ENCODE measurements at places on chromosomes 13 and 19.

GRCh38 chr19:6057651-6058517 is 52.4 kb downstream of the RFX2 start:
- DNase-seq: no peak

DNA sequence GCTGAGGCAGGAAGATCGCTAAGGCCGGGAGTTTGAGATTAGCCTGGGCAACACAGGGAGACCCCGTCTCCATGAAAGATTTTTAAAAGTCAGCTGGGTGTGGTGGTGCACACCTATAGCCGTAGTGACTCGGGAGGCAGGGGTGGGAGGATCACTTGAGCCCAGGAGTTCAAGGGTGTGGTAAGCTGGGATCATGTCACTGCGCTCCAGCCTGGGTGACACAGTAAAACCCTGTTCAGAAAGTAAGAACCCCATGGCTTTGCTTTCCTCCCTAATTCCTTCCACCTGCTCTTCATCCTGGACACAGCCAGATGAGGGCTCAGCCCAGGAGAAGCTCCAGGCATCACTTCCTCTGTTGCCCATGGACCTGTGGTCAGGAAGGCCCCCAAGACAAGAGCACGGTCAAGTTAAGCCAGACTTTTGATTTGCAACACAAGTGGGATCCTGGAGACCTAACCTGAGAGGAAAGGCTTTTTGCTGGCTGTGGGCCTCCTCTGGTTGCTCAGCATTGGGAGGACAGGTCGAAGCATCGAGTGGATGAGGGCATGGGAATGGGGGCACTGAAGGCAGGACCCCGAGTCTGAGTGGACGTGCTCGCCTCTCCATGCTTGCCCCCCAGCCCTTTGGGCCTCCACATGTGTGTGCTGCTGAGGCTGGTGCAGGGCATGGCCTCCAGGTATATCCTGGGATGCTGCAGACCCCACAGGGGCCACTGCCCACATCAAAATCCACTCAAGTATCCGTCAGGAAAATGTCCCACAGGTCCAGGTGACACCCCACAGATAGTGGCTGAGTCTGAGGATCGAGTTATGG is 25.4 kb downstream of the TUBA3C start:
- DNase-seq: no peak

DNA sequence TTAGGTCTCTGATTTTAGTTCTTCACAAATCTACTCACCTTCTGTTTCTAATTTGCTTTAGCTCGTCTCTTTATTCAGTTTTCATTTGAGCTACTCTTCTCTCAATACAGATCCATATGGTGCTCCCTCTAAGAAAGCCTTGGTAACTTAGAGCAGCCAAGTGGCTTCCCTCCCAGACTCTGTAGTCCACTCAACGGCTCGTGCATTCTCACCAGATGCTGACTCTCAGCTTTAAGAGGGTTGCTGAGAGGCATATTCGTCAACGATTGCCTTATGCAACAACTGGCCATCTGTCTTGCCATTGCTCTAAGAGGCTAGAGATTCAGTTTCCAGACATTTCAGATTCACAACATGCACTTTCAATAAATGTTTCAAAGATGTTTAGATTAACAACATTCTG is 785.8 kb upstream of the SLC10A2 start:
- DNase-seq: no peak

DNA sequence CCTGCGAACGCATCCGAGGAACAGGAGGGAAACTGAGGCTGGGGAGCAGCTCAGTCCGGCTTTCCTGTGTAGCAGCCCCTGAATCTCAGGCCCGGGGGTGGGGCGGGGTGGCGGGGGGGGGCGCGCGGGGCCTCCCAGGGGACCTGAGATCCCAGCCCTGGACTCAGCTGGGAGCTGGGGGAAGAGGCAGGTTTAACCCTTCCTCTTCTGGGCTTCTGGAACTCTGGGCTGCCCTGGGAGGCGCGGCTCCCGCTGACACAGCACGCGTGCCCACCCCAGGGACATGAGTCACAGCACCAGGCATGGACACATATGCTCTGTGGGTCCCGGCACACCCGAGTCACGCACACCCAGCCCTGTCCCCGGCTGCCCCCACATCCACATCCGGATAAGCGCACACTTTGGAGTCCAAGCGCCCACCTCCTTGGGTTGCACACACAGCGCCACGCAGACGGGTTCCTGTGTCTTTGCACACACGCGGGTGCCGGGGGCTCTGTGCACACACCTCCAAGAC is 3.5 kb upstream of the CIRBP start:
- no peak for DNase-seq

GRCh38 chr19:18796239-18796638 is 5.1 kb upstream of the COMP start:
- DNase-seq: no peak

DNA sequence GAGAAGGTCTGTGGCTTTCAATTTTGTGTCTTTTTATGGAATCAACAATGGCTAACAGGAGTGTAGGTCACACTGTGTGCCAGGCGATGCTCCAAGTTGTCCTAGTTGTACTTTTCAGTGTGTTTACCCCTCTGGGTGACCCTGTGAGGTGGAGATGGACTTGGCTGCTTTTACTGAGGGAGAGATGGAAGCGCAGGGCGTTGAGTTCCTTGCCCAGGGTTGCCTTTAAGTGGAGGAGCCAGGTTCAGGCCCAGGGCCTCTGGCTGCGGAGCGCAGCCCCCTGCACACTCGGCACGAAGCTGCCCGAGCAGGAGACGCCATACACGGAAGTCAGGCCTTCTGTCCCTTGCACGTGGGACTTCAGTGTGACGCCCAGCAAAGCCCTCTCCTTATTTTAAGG is 112.8 kb downstream of the RAB20 start:
- DNase-seq: no peak

DNA sequence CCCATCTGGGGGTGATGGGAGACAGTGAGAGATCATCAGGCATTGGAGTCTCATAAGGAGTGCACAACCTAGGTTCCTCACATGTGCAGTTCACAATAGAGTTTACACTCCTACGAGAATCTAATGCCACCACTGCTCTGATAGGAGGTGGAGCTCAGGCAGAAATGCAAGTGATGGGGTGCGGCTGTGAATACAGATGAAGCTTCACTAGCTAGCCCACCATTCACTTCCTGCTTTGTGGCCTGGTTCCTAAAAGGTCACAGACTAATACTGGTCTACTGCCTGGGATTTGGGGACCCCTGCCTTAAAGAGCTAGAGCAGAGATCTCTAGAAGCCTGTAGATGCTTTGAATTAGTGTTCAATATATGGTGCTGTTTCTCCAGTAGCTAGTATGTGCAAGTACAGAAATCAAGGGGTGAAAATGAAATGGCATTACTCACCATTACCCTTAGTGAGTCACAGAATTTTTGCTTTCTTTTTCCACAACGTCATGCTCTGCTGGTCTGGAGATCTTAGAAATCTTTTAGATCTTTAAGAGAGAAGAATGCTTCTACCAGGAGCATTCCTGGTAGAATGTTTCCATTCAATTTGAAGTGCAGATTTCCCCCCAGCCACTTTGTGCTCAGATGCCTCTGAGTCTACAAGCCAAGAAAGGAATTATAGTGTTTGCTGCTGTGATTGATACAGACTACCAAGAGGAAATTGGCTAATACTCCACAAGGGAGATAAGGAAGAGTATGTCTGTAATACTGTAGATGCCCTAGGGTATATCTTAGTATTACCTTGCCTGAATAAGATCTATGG is 2301.2 kb downstream of the PCDH9 start:
- DNase-seq: no peak

DNA sequence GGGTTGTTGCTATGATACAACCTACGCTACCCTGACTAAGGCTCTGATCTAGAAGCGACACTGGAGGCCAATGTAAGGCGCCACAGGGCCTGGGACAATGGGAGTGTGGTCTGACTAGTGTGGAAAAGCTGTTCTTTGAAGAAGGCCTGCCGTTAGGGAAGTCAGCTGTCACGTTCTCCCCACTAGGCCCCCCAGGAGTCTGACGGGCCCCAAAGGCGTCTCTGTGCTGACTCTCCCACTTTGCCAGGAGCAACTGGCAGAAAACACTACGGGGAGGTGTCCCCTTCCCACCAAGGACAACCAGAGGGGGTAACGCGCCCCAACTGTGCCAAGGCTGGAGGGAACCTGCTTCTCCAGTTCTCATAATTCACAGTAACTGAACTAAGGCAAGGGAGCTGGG is 25.3 kb upstream of the EIF3G start:
- DNase-seq: no peak

- DNase-seq: no peak
Measured at GRCh38 chr19:54600212-54600611, 6.8 kb downstream of the LILRA1 start.

- DNase-seq: no peak
Measured at GRCh38 chr13:54394908-54395307, 1366.3 kb downstream of the OLFM4 start.

DNA sequence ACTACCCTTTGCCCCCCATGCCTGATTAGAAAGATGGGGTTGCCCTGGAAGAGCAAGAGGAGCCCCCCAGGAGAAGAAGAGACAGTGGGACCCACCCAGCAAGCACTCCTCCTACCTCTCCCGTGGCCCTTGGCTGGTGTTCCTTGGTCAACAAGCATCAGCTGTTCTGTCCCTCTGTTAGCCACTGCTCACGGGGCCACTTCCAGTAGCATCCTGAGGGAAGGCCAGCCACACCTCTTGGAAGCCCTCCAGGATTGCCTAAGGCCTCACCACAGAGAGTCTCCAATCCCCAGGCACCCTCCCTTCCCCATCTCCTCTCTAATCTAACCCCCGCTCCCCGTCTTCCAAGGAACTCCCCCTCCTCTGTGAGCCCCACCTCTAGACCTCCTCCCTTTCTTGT is 15.1 kb upstream of the DPP9 start:
- no peak for DNase-seq

DNA sequence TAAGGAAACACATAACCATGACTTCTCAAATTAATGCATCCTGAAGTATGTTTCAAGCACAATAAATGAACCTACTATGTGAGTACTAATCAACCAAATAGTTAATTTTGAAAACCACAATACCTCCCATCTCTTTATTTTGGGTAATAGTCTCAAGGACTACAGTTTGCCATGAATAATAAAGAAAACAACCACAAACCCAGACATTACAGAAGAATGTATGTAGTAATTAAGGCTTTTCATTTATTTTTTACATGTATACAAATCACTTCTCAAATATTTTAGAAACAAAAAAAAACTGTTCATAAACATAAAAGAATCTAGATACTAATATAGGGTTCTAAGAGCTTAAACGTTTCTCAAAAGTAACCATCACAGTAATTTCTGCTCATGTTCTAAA is 6.8 kb downstream of the KATNAL1 start:
- DNase-seq: no peak

GRCh38 chr13:99295488-99296252 is 11.5 kb downstream of the GPR183 start:
- DNase-seq: no peak

DNA sequence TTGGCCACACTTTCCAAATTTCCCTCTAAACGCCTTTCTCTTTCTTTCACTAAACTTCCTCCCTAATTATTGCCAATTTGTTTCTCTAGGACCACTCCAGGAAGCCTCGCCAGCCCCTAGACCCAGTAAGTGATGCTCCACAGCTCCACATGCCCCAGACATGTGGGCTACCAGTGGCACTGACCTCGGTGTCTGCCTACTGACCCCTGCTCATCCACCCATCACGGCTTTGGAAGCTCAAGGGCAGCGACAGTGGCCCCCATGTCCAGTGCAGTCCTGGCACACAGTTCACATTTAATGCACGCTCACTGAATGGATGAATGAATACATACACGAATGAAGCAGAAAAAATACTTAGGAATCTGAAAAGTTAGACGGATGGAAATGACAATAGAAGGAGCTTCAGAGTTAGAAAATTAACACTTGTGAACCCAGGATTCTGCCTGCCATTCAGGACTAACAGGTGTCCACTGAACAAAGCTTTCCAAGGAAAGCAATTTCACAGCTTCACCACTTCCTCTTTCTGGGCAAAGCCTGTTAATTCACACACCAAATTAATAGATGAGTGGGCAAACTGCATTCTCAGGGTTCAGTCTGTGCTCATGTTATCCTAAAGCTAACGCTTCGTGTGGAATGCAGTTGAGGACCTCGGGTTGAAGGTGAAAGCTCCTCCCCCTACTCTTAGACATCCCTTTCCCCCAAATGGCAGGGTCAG is 50.9 kb downstream of the CCDC70 start:
- DNase-seq: no peak

DNA sequence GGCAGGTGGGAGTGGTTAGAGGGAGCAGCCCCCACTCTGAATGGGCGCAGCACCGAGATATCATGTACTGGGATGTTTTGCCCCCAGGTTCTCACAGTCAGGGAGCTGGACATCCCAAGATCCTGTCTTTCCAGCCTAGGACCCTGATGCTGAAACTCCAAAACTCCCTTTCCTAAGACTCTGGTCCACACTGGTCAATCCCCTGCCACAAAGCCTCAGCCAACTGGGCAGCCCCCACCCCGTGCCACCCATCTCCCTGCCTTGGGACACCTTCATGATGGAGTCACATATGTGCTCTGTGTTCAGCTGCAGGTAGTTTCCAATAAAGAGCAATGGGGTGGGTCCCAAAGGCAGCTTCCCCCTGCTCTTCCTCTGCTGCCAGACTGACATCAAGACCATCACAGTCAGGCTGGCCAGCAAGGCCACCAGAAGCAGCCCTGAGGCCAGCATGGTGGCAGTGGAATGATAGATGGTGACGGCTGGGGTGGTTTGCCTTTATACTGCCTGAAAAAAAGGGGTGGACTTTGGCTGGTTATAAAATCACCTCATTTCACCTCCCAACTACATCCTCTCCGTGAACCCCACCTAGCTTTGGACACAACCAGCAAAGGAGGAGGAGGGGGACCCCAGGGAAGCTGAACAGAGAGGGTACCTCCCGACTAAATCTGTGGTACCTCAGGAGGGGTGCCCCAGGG is 36.3 kb downstream of the CYP2B6 start:
- no peak for DNase-seq

DNA sequence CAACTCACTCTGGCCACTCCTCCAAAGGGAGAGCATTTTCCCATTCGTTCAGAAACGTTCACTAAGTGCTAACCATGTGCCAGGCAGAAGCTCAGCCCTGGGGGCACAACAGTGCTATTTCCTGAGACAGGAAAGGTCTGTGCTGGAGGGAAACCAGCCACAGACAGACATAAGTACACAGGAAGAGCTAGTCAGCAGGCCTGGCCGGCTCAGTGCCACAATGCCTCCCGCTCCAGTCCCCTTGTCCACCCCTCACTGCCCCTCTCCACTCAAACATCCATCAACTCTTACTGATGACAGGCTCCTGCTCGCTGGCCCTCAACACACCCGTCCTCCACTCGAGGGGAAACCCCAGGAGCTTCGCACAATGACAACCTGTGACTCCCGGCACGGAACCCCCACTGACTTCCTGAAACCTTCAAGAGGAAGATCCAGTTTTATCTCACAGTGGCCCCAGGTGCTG is 11.3 kb upstream of the PLA2G4C start:
- DNase-seq: no peak

- DNase-seq: no peak
Measured at GRCh38 chr19:40228346-40228745, 1.9 kb upstream of the CCNP start.

DNA sequence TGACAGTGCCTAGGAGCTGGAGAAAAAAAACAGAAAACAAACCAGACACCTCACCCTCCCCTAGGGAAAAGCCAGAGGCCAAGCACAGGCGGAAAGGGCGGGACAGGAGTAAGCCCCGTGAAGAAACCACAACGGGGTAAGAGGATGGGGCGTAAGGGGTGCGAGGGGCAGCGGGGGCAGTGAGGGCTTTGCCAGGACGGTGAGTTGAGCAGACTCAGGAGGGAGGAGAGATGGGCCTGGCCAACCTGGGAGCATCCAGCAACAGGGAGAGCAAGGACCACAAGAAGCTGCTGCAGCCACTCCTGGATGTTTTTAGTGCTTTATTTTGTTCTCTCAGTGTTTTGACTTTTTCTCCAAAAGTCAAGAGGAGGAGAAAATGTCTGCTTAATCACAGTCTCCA is 114.1 kb upstream of the SOX1 start:
- no peak for DNase-seq

Measured in esophagus squamous epithelium (tissue), 5 donors.